ENCODE measurements at places on chromosomes 12 and 14.

GRCh38 chr14:54881761-54882401 lies 20.7 kb downstream of the GCH1 start:
- DNase-seq = no peak

- DNase-seq = no peak
Measured at GRCh38 chr12:52419656-52420055, 13.5 kb upstream of the KRT82 start.

DNA sequence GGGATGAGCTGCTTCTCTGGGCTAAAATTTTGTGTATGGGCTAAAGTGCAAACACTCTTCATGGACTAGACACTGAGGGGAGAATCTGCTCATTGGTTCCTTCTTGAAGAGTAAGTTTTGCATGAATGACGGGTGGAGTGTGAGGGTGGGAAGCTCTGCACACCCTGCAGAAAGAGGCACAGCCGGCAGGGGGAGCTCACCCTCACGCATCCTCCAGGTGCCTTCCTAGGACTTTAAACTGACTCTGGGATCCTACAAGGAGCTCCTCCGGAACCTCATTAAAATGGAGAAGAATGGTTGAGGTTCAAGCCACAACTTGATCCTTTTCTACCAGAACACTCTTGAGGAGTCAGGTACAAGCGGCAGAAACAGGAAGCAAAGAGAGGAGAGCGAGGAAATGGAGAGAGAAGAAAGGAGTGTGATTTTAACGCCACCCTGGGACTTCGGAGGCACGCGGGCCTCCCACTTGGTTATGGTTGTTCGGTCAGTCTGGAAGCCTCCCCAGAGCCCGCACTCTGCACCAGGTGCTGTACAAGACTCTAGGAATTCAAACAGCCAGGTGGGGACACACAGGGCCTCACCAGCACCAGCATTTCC lies 87.5 kb downstream of the SETD3 start:
- no peak for DNase-seq

GRCh38 chr14:32022938-32023466 lies 54.1 kb upstream of the ARHGAP5 start:
- no peak for DNase-seq
